Activated T-helper 2 cell treated with anti-CD3 and anti-CD28 coated beads, Interferon-gamma antibody, Interleukin-2, Interleukin-4, amounts not matched to agents 10 μg/mL and 5 μg/mL and 100 μg/mL, durations not matched to agents 14 hours and 24 hours and 36 hours (primary cell): ENCODE measurements at places on chromosomes 4 and X. TPM values are rescaled to one million over a fixed set of nuclear protein-coding genes. Genes with fewer than 3 reads are reported as not detected.

Gene RBM47
- total RNA-seq, result 32.9 and 34.8 TPM in 2 replicates

Gene RAB33A
- total RNA-seq, result 28.4 and 29.7 TPM in 2 replicates

Gene ARMCX1
- total RNA-seq, result 0.82 and 1.1 TPM in 2 replicates

Gene RFC1
- 56.6 and 64.7 TPM in 2 replicates for total RNA-seq

Gene ZAR1
- total RNA-seq, result not detected in 2 replicates

Gene SYN1
- total RNA-seq, result 0.21 TPM in 2 replicates

Gene SPANXB1
- not detected in 2 replicates for total RNA-seq

Gene AREG
- total RNA-seq, result 1.3 and 1.7 TPM in 2 replicates

Gene CXCL8
- 19.6 and 21.6 TPM in 2 replicates for total RNA-seq

Gene NEUROG2
- not detected in 2 replicates for total RNA-seq

Gene CYTL1
- total RNA-seq, result not detected in 2 replicates

Gene UGDH
- 34.8 and 40.1 TPM in 2 replicates for total RNA-seq

Gene EPGN
- not detected in 2 replicates for total RNA-seq

Gene MAN2B2
- 14.9 and 16.3 TPM in 2 replicates for total RNA-seq

Gene EDA2R
- 1.8 and 2.3 TPM in 2 replicates for total RNA-seq

Gene SERPINA7
- total RNA-seq, result not detected in 2 replicates

Gene JAKMIP1
- total RNA-seq, result 11.3 and 12.3 TPM in 2 replicates

Gene CTAG2
- not detected in 2 replicates for total RNA-seq

Gene WWC2
- 0.50 and 0.55 TPM in 2 replicates for total RNA-seq

Gene SPOCK3
- not detected in 2 replicates for total RNA-seq

Gene TSC22D3
- 19.1 and 23.1 TPM in 2 replicates for total RNA-seq

Gene UGT2B7
- not detected in 2 replicates for total RNA-seq

Gene ZFP42
- 0.07 TPM in 1 of 2 replicates, not detected in the other for total RNA-seq

Gene PNMA5
- total RNA-seq, result not detected in 2 replicates

Gene GRPEL1
- 84.4 and 84.6 TPM in 2 replicates for total RNA-seq

Gene TMPRSS11B
- not detected in 2 replicates for total RNA-seq

Gene FGFRL1
- 17.5 TPM in 2 replicates for total RNA-seq

Gene MGAT4D
- not detected in 2 replicates for total RNA-seq

Gene LSM6
- 67.2 and 74.1 TPM in 2 replicates for total RNA-seq

Gene MAGEA3
- total RNA-seq, result not detected in 2 replicates
